ENCODE measurements at places on chromosomes 3 and 15. TPM values are rescaled to one million over a fixed set of nuclear protein-coding genes. Genes with fewer than 3 reads are reported as not detected.

Gene ZXDC
- 59.0 TPM for total RNA-seq

Gene EXD1
- total RNA-seq: not detected

Gene DLL4
- not detected for total RNA-seq

DNA sequence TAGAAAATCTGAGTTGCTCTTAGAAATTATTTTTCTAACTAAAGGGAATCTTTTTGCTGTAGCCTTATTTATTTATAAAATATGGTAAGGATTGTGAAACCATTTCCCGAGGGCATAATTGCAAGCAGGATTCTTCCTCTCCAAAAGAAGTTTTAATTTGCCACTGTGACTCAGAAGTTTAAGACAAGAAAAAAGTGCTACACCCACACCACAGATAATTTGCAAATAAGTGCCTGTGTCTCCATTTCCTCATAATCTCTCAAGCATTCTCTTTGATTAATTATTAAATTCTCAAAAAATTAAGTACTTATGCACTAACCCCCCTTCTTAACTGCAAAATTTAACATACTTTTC is 43.6 kb downstream of the RASA2 start:
- no peak for DNase-seq
- peak overlapping the region; percentile 85 for H3K4me3 ChIP-seq
- H3K4me1 ChIP-seq: peaks cover 31% of the 10 kb centered on the region
- H3K27me3 ChIP-seq: no peaks in the 10 kb centered on the region
- peaks cover under 1% of the 10 kb centered on the region for H3K36me3 ChIP-seq

- peak overlapping the region; percentile 24 for H3K27ac ChIP-seq
- DNase-seq: no peak
- no peaks in the 10 kb centered on the region for H3K27me3 ChIP-seq
- H3K36me3 ChIP-seq: no peaks in the 10 kb centered on the region
Measured at GRCh38 chr15:58490888-58491473, 59.2 kb downstream of the LIPC start.

- no peaks in the 10 kb centered on the region for H3K4me1 ChIP-seq
- H3K4me3 ChIP-seq: no peak overlapping the region
- no peaks in the 10 kb centered on the region for H3K36me3 ChIP-seq
- H3K27me3 ChIP-seq: peaks cover 50% of the 10 kb centered on the region
- no peak for DNase-seq
Measured at GRCh38 chr15:80819001-80819400, 39.8 kb downstream of the CEMIP start.

Gene A4GNT
- total RNA-seq: not detected

DNA sequence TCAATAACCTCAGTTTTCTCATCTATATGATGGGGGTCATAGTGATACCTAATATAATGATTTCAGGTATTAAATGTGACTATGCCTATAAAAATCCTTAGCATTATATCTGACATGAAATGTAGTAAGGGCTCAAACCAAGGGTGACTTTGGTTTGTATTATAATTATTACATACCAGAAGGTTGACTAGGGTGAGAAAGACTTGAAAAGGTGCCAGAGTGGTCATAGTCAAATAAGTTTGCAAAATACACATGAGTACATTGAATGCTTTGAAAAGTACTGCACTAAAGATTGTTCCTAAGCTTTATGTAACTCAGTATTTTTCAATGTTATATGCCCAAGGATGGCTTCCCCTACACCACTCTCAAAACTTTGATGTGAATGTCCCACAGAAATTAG is 297.2 kb downstream of the ARPP21 start:
- H3K4me3 ChIP-seq: no peak overlapping the region
- H3K27me3 ChIP-seq: no peaks in the 10 kb centered on the region
- H3K36me3 ChIP-seq: no peaks in the 10 kb centered on the region
- DNase-seq: no peak

Gene PLS1
- 1.0 TPM for total RNA-seq

GRCh38 chr3:194577986-194578905 is 55.0 kb downstream of the TMEM44 start:
- peaks cover 8% of the 10 kb centered on the region for H3K4me1 ChIP-seq

DNA sequence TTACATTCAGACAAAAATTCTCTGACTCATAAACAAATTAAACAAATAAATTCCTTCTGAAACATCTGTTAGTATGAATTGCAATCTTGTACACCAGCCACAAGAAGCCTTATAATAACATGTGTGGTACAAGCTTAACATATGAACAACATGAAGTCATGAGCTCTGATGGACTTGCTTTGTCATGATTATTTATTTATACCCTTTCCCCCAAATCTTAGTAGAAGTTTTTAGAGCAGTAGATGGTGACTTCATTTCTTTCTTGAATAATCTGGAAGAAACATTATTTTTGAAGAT is 633.4 kb downstream of the EPHA3 start:
- H3K27ac ChIP-seq: no peak overlapping the region
- no peak overlapping the region for H3K4me3 ChIP-seq
- H3K36me3 ChIP-seq: no peaks in the 10 kb centered on the region
- H3K4me1 ChIP-seq: no peaks in the 10 kb centered on the region
- no peaks in the 10 kb centered on the region for H3K27me3 ChIP-seq
- DNase-seq: no peak

DNA sequence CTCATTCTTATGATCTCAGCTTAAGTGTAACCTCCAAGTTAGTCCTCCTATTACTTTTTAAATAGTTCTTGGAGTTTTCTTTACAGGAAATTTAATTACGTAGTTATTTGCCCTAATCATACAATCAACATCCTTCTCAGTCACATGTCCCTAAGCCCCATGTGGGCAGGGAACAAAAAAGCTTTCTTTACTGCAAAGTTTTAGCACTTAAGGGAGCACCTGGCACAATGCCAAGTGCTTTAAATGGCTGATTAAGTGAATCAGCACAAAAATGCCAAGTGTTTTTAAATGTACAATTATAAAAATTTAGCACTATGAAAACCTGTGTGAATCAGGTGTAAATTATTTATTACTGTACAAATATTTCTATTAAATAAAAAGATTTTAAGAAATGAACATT is 445.3 kb downstream of the C3orf38 start:
- H3K36me3 ChIP-seq: no peaks in the 10 kb centered on the region
- H3K27ac ChIP-seq: no peak overlapping the region
- no peak for DNase-seq
- no peaks in the 10 kb centered on the region for H3K27me3 ChIP-seq
- H3K4me1 ChIP-seq: no peaks in the 10 kb centered on the region
- H3K4me3 ChIP-seq: no peak overlapping the region

DNA sequence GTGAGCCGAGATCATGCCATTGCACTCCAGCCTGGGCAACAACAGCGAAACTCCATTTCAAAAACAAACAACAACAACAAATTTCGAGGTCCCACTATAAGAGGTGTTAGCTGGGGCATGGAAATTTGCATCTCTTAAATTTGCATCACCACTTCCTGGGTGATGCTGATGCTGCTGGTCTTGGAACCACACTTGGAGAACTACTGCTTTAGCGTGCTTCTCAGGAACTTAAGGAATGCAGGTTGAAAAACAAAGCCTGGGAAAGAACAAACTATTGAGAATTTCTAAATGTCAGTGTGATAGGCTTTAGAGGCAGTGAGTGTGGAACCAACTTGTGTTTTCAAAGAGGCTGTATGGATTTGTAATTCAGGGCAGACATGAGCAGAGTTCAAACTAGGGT is 858.4 kb upstream of the ARPP21 start:
- no peaks in the 10 kb centered on the region for H3K36me3 ChIP-seq
- H3K4me1 ChIP-seq: no peaks in the 10 kb centered on the region
- DNase-seq: no peak
- no peaks in the 10 kb centered on the region for H3K27me3 ChIP-seq

- no peak for DNase-seq
- peaks cover 7% of the 10 kb centered on the region for H3K4me1 ChIP-seq
- H3K27me3 ChIP-seq: peaks cover 26% of the 10 kb centered on the region
- H3K27ac ChIP-seq: no peak overlapping the region
- H3K36me3 ChIP-seq: no peaks in the 10 kb centered on the region
- H3K4me3 ChIP-seq: no peak overlapping the region
Measured at GRCh38 chr3:138361561-138361971, 13.2 kb downstream of the MRAS start.

GRCh38 chr3:133192363-133192945 is 154.3 kb downstream of the TMEM108 start:
- no peak for DNase-seq
- H3K27ac ChIP-seq: no peak overlapping the region
- H3K4me3 ChIP-seq: no peak overlapping the region
- H3K4me1 ChIP-seq: no peaks in the 10 kb centered on the region
- peaks cover 9% of the 10 kb centered on the region for H3K27me3 ChIP-seq
- H3K36me3 ChIP-seq: no peaks in the 10 kb centered on the region

DNA sequence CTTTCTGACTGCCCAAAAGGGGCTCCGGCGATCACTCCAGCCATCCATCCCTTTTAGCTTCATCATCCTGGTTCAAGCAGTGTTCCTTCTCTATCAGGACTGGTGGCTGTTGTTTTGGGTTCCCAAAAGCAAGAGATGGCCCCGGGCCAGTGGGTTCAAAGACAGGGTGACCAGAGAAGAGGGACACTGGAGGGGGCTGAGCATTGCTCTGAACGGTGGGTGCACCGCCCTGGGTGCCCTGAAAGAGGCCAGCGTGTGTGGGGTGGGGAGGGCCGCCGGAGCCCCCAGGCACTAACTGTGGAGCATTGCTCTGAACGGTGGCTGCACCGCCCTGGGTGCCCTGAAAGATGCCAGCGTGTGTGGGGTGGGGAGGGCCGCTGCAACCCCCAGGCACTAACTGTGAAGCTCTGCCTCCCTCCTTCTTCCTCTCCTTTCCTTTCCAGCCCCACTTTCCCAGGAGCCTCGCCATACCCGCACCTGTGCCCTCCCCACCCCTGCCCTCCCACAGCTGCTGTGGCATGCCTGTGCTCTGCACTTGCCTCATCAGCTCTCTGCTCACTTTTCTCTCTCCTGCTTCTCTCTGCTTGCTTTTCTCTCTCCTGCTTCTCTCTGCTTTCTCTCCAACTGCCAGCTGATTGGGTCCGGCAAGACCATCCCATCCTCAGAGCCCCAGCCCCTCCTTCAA is 37.4 kb upstream of the OR4F6 start:
- H3K4me3 ChIP-seq: no peak overlapping the region
- no peak for DNase-seq
- H3K27me3 ChIP-seq: no peaks in the 10 kb centered on the region
- no peaks in the 10 kb centered on the region for H3K36me3 ChIP-seq
- H3K27ac ChIP-seq: no peak overlapping the region

DNA sequence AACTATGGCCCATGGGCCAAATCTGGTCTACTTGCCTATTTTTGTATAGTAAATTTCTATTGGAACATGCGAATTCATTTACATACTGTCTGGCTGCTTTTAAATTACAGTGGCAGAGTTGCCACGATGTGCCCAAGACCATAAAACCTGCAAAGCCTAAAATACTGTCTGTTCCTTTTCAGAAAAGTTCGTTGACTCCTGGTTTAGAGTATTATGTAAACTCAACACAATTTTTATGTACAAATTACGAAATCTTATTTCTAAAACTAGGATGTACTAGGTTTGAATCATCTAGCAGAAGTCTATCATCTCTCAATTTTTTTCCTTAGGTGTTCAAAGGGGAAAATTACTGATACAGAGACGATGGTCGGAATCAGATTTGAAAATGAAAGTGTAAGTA is 26.9 kb downstream of the SENP2 start:
- H3K4me1 ChIP-seq: peaks cover 6% of the 10 kb centered on the region
- DNase-seq: no peak
- H3K27ac ChIP-seq: peak overlapping the region; percentile 29
- H3K27me3 ChIP-seq: no peaks in the 10 kb centered on the region

DNA sequence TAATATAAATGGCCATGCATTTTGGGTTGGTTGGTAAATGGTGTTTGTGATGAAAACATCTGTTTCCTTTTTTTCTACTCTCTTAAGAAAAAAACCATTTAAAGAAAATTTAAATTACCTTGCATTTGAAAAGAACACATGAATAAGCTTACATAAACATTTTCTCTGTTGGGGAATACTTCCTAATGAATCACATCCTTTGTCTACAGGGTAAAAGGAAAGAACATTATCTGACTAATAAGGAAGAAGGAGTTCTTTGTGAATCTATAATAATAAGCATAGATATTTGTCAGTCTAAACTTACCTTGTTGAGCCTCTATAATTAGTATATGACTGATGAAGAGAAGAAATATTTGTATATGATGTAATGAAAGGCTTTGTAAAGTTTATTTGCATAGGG is 254.1 kb upstream of the ZNF717 start:
- H3K4me1 ChIP-seq: no peaks in the 10 kb centered on the region
- no peak overlapping the region for H3K27ac ChIP-seq
- H3K36me3 ChIP-seq: no peaks in the 10 kb centered on the region
- DNase-seq: no peak

Gene AMT
- total RNA-seq: 5.9 TPM

Gene SAXO2
- total RNA-seq: 0.68 TPM

GRCh38 chr15:29770796-29771195 is 51.5 kb downstream of the TJP1 start:
- no peaks in the 10 kb centered on the region for H3K36me3 ChIP-seq
- peaks cover 2% of the 10 kb centered on the region for H3K4me1 ChIP-seq
- H3K27me3 ChIP-seq: peaks cover 63% of the 10 kb centered on the region
- no peak for DNase-seq
- no peak overlapping the region for H3K4me3 ChIP-seq
- no peak overlapping the region for H3K27ac ChIP-seq

Gene SUSD5
- total RNA-seq: not detected

DNA sequence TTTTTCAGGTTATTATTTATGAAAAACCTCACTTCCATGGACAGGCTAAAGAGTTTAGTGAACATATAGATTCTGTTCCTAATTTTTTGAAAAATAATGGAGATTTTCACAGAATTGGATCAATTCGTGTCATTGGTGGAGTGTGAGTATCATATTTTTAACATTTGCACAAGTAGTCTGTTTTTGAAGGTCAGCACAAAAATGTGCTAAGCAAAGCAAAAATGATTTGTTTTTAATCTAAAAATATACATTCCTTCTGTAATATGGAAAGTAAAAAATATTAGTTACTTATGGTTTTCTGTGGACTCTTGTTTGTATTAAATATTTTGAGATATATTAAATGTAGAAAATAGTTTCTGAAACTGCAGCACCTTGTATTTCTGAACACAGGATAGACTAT is 71.0 kb downstream of the CRYBG3 start:
- no peak for DNase-seq
- H3K4me3 ChIP-seq: no peak overlapping the region
- H3K36me3 ChIP-seq: peaks cover 5% of the 10 kb centered on the region
- no peak overlapping the region for H3K27ac ChIP-seq
- no peaks in the 10 kb centered on the region for H3K27me3 ChIP-seq

GRCh38 chr15:69955240-69955894 is 142.3 kb downstream of the TLE3 start:
- no peak overlapping the region for H3K4me3 ChIP-seq

DNA sequence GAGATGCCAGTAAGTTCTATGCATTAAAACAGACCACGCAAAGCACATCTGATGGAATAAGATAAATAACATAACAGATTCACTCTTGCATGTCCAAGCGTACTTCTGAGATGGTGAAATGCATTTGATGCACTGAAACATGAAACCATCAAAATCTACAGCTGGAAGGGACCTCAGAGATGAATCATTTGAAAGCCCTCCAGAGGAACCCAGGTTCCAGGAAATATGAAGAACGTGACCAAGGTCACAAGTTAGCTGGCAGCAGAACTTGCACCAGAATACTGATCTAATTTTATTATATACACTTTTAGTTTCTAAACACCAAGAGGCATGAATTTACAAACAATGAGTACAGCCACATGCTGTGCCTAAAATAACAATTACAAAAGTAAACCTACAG is 957.1 kb downstream of the FHIT start:
- H3K27me3 ChIP-seq: no peaks in the 10 kb centered on the region
- no peak overlapping the region for H3K27ac ChIP-seq
- H3K4me1 ChIP-seq: no peaks in the 10 kb centered on the region
- no peak for DNase-seq
- H3K4me3 ChIP-seq: no peak overlapping the region

GRCh38 chr3:162103808-162104207 is 607.2 kb downstream of the OTOL1 start:
- H3K27me3 ChIP-seq: no peaks in the 10 kb centered on the region
- H3K4me3 ChIP-seq: no peak overlapping the region
- H3K4me1 ChIP-seq: no peaks in the 10 kb centered on the region
- DNase-seq: no peak
- H3K36me3 ChIP-seq: no peaks in the 10 kb centered on the region
- H3K27ac ChIP-seq: no peak overlapping the region
